ENCODE measurements at places on chromosomes 7 and 10. TPM values are rescaled to one million over a fixed set of nuclear protein-coding genes. Genes with fewer than 3 reads are reported as not detected.

Gene DYNC1I1
- 14.9 TPM for polyA plus RNA-seq

Gene GOLGA7B
- polyA plus RNA-seq = 0.37 TPM

Gene SDK1
- polyA plus RNA-seq = 8.1 TPM

Gene SLC13A1
- polyA plus RNA-seq = 0.07 TPM

Gene PPP1R17
- polyA plus RNA-seq = not detected

Gene KLLN
- polyA plus RNA-seq = 1.2 TPM

Gene CUZD1
- polyA plus RNA-seq = 2.3 TPM

Gene METTL27
- polyA plus RNA-seq = 8.6 TPM

Gene OGDHL
- polyA plus RNA-seq = 1.6 TPM

Gene CWF19L1
- 34.0 TPM for polyA plus RNA-seq

Gene C1QL3
- 0.64 TPM for polyA plus RNA-seq

Gene CPED1
- 34.2 TPM for polyA plus RNA-seq

Measured in right lung (tissue), 10 donors.